ENCODE measurements at places on chromosomes 3 and 15.
A peak's percentile ranks its signal among the peaks of the same experiment; 100 is the strongest.

DNA sequence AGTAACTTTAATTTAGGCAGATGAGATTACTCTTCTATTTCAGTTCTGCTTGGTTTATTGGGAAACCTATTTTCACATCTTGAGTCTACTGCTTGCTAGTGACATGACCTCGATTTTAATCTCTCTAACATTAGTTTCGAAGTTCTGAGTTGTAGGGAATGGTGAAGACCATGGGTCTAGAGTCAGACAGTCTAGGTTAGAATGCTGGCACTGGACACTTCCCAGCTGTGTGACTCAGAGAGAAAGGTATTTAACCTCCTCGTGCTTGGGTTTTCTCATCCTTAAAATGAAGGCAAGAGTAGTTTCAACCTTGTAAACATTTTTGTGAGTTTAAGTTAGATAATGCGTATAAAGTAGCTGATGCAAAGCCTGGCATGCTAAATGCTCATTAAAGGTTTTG, 422.1 kb downstream of the GRM7 start:
- no peak overlapping the region for H3K4me3 ChIP-seq
- no peaks in the 10 kb centered on the region for H3K36me3 ChIP-seq

GRCh38 chr3:167864552-167864874, 129.0 kb downstream of the SERPINI1 start:
- no peak overlapping the region for H3K4me3 ChIP-seq
- no peaks in the 10 kb centered on the region for H3K36me3 ChIP-seq
- no peaks in the 10 kb centered on the region for H3K27me3 ChIP-seq
- DNase-seq, result no peak
- no peak overlapping the region for H3K27ac ChIP-seq

DNA sequence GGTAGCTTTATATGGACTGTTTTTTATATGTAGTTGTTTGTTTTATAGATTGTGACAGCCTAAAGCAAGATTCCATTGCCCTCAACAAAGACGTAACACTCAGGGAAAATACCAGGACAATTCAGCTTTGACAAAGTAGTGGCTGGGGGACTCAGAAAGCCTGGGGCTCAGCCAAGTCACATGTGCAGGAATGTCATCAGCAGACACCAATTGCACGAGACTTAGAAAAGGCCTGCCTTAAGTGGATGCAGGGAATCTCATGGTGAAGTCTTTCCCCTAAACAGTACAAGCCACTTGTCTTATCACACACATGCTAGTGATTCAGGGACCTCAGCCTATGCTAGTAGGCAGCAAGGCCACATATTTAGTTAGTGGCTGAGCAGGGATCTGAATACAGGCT, 381.8 kb upstream of the THBS1 start:
- H3K4me1 ChIP-seq, result peaks cover 15% of the 10 kb centered on the region
- H3K4me3 ChIP-seq, result no peak overlapping the region
- H3K36me3 ChIP-seq, result no peaks in the 10 kb centered on the region
- H3K27ac ChIP-seq, result no peak overlapping the region
- H3K27me3 ChIP-seq, result no peaks in the 10 kb centered on the region
- DNase-seq, result no peak

GRCh38 chr3:184946917-184947316, 135.0 kb downstream of the VPS8 start:
- no peaks in the 10 kb centered on the region for H3K27me3 ChIP-seq
- H3K4me3 ChIP-seq, result no peak overlapping the region
- H3K27ac ChIP-seq, result no peak overlapping the region
- DNase-seq, result no peak

DNA sequence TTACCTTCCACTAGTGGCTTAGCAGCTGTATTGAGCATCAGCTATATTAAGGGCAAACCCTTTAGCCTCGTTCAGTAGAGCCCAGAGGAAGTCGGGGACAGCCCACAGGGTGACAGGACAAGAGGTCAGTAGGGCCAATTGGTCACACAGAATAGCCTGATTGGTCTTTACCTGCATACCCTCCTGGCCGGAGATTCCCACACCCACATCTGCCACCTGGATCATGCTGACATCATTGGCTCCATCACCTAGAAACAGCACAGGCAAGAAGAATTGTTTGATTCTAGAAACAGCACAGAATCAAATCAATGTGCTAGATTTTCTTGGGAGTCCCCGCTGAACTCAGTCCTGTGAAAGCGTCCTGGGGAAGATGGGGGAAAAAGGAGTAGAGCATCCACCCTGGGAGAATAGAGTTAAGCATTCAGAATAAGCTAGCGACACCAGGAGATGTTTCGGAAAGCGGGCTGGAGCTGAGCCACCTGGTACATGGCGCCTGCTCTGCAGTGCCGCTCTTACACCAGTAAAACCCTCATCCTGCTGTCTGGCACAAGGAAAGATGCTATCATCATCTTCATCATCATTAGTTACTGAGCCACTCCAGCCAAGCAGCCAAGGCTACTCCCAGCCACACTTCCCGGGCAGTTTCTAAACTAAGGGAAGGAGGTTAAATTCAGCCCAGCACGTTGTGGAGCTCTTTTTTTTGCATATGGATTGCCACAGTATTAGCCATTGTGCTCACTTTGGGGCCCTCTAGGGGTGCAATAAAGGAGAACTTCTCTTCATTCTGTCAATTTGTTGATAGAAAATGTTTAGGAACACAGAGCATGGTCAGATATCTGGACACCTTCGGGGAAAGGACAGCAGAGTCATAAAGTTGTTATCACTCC, 171.3 kb downstream of the ATP10A start:
- H3K36me3 ChIP-seq, result no peaks in the 10 kb centered on the region
- no peaks in the 10 kb centered on the region for H3K27me3 ChIP-seq
- H3K4me1 ChIP-seq, result peaks cover 17% of the 10 kb centered on the region

GRCh38 chr3:191884132-191884531, 423.2 kb downstream of the PYDC2 start:
- peaks cover 10% of the 10 kb centered on the region for H3K4me1 ChIP-seq
- no peak overlapping the region for H3K4me3 ChIP-seq
- H3K36me3 ChIP-seq, result no peaks in the 10 kb centered on the region
- no peaks in the 10 kb centered on the region for H3K27me3 ChIP-seq
- H3K27ac ChIP-seq, result no peak overlapping the region

DNA sequence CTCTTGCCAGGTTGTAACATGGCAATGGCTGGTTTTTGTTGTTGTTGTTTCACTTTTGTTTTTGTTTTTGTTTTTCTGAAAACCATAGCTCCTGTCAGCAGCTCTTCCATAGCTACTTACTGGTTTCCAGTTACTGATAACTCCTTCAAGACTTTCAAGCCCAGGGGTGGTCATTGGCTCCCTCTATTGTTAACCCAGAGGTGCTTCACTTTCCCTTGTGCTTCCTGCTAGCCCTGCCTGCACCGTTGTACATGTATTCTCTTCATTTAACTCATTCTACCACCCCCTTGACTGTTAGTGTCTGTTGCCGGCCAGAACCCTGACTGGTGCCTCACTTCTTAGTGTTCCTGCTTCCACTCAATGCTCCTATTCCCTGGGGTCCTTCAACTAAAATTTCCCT, 4.2 kb upstream of the TRAT1 start:
- no peaks in the 10 kb centered on the region for H3K27me3 ChIP-seq
- H3K4me3 ChIP-seq, result no peak overlapping the region
- H3K4me1 ChIP-seq, result no peaks in the 10 kb centered on the region
- no peaks in the 10 kb centered on the region for H3K36me3 ChIP-seq
- H3K27ac ChIP-seq, result no peak overlapping the region

DNA sequence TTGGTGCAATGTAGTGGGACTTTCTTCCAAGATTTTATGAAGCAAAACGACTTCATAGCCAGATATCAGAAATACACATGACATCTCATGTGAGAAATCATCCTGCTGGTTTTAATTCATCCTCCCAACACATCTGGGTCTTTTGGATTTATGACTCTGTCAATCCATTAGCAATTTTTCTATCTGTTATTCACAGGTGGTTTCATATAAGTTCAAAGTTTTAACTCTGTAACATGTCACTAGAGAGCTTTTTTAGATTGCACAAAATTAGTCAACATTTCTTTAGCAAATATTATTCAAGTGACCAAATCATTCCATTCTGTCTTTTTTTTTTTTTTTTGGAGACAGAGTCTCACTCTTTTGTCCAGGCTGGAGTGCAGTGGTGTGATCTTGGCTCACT, 30.4 kb downstream of the SQOR start:
- H3K27me3 ChIP-seq, result no peaks in the 10 kb centered on the region
- DNase-seq, result no peak
- H3K36me3 ChIP-seq, result no peaks in the 10 kb centered on the region
- H3K4me1 ChIP-seq, result peaks cover 7% of the 10 kb centered on the region
- no peak overlapping the region for H3K4me3 ChIP-seq
- H3K27ac ChIP-seq, result no peak overlapping the region

DNA sequence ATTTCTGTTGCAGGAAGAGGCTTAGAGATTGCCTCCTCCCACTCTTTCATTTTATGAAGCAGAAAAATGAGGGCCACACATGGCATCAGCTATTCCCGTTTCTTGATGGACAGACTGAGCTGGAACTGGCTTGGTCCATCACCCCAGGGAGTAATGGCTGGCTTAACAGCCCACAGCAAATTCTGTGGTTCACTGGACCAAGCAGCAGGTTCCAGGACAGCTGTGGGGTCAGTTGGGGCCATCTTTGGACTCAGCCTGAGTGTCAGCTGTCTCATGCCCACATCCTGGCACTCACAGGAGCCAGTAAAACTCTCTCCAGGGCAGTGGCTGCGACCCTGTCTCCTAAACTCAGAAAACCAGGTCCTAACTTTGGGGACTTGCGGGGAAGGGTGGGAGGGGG, 36.5 kb downstream of the ZDHHC19 start:
- DNase-seq, result no peak
- H3K27ac ChIP-seq, result no peak overlapping the region
- H3K4me3 ChIP-seq, result no peak overlapping the region

DNA sequence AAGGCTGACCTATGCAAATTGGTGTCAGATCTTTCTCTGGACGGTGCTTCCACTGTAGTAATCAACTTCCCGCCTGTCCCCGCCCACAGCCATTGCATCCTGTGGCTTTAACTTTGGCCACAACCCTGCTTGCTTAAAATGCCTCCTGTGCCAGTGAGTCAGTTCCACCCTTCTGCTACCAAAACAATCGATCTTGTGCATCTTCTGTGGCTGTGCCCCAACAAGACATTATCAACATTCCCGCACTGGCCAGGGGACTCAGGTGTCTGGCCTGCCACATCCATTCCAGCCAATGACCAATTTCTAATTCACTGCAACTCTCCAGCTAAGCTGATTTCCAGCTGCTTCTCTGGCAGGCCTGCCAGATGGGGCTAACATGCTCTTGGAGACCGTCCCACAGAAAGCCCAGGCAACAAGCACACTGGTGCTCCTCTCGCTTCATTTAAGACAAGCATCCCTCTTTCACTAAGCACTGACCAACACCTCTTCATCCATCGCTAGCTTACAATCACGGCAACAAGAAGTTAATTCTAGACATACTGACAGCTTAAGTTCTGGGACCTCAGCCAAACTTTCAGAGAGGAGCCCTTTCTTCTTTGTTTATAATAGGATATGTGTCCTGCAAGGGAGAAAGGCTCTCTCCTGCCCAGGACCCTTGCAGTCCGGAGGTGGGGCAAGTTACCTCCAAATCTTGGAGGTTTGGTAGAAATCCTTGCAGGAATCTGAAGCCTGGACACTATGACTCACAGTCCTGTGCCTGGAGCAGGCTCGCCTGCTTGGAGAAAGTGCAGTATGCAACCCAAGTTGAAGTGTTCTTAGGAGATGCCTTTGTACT, 6.7 kb downstream of the CA12 start:
- peaks cover 23% of the 10 kb centered on the region for H3K4me1 ChIP-seq
- no peak for DNase-seq
- peaks cover 7% of the 10 kb centered on the region for H3K27me3 ChIP-seq

DNA sequence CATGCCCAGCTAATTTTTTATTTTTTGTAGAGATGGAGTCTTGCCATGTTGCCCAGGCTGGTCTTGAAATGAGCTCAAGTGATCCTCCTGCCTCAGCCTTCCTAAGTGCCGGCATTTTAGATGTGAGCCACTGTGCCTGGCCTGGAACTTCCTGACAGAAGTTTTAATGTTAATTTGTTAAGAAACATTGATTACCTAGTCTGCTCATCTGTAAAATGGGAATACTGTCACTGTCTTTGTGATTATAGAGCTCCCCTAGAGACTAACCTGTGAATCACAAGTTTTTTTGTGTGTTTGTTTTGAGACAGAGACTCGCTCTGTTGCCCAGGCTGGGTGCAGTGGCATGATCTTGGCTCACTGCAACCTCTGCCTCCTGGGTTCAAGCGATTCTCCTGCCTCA, 4.3 kb upstream of the EIF3J start:
- no peaks in the 10 kb centered on the region for H3K27me3 ChIP-seq
- no peak overlapping the region for H3K27ac ChIP-seq
- no peak for DNase-seq
- peak overlapping the region; percentile 71 for H3K4me3 ChIP-seq
- H3K36me3 ChIP-seq, result peaks cover 3% of the 10 kb centered on the region

DNA sequence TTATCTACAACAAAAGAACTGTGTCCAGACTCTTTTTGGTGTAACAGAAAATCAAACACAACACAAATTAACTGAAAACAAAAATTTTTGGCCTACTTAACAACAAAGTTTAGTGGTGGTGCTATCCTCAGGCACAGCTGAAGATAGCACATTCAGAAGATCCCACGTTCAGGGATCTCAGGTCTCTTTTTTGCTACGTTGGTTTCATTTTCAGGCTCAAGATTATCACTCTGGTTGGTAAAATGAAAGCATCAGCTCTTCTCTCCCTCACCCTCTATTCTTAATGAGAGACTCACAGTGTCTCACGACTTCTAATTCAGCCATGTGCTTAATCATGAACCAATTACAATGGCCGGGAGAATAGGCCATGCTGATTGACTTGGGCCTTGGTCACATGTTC, 146.9 kb upstream of the PTPRG start:
- H3K4me1 ChIP-seq, result peaks cover 4% of the 10 kb centered on the region
- no peak overlapping the region for H3K4me3 ChIP-seq
- H3K36me3 ChIP-seq, result no peaks in the 10 kb centered on the region

DNA sequence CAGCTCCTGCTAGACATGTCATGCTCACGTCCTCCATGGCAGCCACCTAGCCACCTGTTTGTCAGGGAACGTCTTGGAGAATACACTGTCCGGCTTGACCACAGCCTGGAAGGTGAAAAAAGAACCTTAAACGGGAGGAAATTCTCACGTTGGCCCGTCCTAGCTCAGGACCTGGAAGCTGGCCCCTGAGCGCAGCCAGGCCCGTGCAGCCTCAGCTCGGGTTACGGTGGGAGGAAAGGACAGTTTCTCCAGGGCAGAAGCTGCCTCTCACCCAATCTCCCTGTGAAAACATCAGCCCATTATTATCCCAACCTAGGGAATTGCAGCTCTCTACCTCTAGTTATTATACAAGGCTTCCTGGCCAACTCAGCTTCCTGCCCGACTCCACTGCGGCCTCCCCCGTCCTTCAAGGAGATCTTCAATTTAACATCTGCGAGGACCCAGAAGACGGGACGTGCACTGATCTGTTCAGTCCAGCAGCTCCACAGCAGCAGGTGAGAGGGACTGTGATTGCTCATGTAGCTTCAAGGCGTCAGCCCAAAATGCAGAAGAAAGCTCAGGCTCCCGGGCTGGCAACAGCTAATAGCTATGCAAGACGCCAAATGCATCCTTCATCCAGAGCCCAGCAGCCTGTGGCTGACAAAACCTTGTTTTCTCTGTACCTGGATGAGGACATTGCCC, 84.7 kb downstream of the ADAMTS17 start:
- H3K27me3 ChIP-seq, result no peaks in the 10 kb centered on the region
- no peaks in the 10 kb centered on the region for H3K36me3 ChIP-seq

- H3K4me3 ChIP-seq, result no peak overlapping the region
- peaks cover 13% of the 10 kb centered on the region for H3K4me1 ChIP-seq
- no peak overlapping the region for H3K27ac ChIP-seq
- peaks cover 13% of the 10 kb centered on the region for H3K36me3 ChIP-seq
Observed at GRCh38 chr15:38320181-38320580, 67.5 kb downstream of the SPRED1 start.

GRCh38 chr3:102181175-102181920, 253.5 kb upstream of the ZPLD1 start:
- peaks cover 10% of the 10 kb centered on the region for H3K4me1 ChIP-seq
- no peaks in the 10 kb centered on the region for H3K27me3 ChIP-seq
- no peak for DNase-seq
- no peak overlapping the region for H3K4me3 ChIP-seq

Measured in neural crest cell (in vitro differentiated cells).